ENCODE measurements at places on chromosomes 1 and 21.

- no peak for DNase-seq
Measured at GRCh38 chr1:82946096-82946605, 1052.8 kb downstream of the TTLL7 start.

DNA sequence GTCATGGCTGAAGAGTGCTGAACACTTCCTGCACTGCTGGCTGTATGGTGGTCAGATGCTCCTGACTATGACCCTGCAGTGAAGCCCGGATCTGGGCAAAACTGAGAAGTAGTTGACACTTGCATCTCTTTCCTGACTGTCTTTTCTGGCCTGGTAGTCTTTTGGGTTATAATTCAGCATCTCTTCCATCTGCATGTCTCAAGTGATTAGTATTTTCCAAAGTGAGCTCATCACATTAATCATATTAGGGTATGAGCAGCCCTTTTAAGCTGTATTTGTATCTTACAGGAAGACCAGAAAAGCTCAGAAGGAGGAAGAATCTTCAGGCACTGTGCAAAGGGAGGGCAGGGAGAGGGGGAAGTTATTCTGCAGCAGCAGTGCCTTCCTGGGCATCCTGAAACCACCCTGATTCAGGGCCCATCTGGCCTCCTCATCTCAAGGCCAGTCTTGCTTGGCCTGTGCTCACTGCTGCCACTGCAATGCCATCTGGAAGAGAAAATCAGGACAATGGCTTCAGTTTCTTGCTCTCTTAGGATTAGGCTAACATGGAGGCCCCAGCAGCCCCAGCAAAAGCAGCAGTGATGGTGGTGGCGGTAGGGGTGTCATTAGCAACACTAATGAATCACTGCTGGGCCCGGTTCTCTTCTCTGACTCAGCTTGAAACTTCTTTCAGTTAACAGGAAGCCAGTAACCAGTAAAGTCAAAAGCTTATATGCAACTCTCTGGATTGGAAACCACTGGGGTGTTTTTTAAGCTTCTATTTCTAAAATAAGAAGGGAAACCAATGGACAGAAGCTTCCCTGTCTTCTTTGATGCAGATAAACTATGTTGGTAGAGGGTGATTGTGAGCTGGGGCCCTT lies 63.3 kb upstream of the WDR26 start:
- DNase-seq, result peak; percentile 55

- no peak for DNase-seq
Measured at GRCh38 chr1:8009043-8010002, 16.8 kb downstream of the ERRFI1 start.

DNA sequence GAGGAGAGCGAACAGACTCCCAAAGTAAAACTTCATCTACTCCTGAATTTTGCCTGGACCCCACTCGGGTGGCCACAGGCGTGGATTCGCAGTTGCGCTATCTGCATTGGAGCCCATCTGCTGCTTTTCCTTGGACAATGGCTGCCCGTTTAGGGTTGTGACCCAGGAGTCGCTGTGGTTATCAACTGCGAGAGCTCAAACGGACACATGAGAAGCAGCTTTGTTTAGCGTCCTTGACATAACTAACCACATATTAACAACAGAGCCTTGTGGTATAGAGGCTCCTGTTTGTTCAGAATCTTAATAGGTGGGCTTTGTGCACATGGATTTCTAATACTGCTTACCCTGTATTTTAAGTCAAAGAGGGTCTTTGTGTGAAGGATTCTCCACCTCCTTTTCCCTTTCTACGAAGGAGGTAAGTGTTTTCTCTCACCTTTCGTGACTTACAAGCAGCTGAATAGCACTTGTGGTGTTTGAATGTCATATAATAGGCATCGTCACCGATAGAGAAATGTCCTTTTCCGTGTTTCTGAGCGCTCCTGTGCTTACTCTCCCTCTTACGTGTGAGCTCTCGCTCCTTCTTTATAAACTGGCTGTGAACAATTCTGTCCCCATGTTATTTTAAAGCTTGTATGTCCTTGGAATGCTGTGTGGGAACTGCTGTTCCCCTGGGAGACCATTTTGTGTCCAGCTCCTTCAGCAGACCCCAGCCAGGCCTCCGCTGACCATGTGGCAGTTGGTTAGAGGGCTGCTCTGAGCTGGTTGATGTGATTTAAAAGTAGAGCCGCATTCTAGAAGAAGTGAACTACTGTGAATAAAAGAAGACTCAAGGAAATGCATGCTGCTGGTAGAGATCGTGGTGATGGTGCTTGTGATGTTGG lies 441.4 kb downstream of the RPS6KC1 start:
- no peak for DNase-seq

Data from GM19239 (cell line).